Effector CD8-positive, alpha-beta T cell (primary cell): ENCODE measurements at places on chromosomes 5 and 9.

GRCh38 chr5:109863752-109864151 is 174.0 kb downstream of the MAN2A1 start:
- DNase-seq = no peak

- no peak for DNase-seq
Observed at GRCh38 chr9:31394015-31394473, 990.4 kb upstream of the ACO1 start.

DNA sequence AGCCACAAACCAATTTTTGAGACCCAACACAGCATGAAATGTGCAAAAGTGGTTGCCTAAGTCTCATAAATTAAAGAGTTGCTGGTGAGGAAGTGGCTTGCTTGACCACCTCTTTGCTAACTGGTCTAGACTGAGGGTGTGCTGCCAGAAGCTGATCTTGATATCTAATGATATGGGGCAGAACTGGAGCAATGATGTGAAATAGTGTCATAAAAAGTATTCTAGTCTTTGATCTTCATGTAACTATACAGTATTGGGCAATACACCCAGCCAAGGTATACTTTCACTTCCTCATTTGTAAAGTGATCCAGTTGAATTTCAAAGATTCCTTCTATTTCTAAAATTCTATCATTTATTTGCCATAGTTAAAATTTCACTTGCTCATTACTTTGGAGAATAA is 5.9 kb upstream of the YTHDC2 start:
- DNase-seq = no peak

- DNase-seq = no peak
Observed at GRCh38 chr5:116622375-116623050, 47.9 kb upstream of the SEMA6A start.

GRCh38 chr5:71948206-71948605 is 159.1 kb upstream of the MAP1B start:
- DNase-seq = no peak

DNA sequence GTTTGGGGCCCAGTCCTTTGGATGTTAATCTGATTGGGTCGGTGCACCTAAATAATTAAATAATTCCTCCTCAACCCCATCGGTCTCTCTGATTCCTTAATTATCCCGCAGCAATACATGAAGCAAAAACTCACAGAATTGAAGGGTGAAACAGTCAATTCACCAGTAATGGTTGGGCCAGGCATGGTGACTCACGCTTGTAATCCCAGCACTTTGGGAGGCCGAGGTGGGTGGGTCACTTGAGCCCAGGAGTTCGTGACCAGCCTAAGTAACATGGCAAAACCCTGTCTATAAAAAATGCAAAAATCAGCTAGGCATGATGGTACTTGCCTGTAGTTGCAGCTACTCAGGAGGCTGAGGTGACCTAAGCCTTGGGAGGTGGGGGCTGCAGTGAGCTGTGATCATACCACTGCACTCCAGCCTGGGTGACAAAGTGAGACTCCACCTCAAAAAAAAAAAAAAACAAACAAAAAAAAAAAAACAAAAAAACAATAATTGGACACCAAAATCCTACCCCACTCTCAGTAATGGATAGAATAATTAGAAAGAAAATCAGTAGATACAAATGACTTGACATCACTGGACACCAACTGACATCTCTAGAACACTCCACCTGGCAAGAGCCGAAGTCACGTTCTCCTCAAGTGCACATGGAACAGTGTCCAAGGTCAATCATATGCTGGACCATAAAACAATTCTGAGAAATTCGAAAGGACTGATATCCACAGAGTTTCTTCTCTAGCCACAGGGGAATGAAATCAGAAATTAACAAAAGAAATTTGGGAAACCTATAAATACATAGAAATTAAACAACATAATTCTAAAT is 5.3 kb downstream of the ABO start:
- no peak for DNase-seq

DNA sequence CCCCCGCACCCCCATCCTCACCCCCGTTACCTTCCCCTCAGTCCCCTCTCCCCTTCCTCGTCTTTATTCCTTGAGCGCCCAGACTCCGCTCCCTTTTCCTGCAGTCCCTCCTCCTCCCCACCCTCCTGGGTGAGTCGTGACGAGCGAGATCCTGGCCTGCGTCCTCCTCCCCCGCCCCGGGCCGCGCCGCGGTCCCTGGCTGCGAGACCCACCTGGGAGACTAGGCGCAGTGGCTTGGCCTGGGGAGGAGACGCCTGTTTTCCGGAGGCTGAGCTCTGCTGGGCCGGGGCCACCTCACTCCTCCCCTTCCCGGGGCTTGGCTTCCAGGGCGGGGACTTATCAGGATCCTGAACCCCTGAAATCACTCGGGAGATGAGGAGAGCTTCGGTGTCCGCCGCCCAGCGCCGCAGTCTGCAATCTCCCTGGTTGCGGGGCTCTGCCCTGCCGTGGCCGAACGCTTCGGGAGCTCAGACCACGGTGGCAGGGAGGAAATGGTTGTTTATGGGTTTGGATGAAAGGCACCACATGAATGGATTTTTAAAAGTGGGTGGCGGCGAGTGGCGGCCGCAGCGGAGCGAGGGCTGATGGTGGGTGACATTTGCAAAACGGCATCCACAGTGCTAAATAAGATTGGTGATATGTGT is 984 bp downstream of the STXBP1 start:
- DNase-seq = peak; percentile 21

DNA sequence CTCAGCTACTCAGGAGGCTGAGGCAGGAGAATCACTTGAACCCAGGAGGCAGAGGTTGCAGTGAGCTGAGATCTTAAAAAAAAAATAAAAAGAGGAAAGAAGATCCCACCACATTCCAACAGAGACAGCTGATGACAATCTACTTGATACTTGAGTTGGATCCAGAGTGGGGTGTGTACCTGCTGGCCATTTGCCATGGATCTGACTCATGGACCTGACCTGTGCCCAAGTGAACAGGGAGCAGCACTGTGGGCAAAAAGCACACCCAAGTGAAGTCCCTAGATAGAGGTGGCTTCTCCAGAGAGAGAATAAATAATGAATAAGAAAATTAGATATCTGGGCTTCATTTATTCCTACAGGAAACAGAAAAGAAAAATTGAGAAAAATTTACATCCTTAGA is 81.2 kb upstream of the MIER3 start:
- DNase-seq = no peak

DNA sequence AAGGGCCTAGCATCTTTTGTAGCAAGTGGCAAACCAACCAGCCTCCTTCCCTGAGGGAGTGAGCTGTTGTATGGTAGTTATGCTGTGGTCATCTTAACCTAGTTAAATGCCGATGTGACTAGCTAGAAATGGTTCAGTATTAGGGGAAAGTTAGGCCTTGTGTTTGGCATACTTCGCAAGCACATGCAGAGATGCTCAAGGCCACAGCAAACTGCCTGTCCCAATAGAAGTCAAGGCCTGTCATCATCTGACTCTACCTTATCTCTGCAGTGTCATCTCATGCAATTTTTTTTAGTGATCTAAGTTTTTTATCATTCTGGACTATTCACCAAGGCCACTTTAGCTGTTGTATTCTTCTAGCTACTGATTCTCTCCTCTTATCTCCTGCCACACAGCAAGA is 5.2 kb upstream of the EXOSC3 start:
- no peak for DNase-seq

- no peak for DNase-seq
Observed at GRCh38 chr9:112624711-112625707, 92.9 kb downstream of the INIP start.

- no peak for DNase-seq
Observed at GRCh38 chr9:113228130-113228665, 6.9 kb downstream of the SLC31A1 start.

- no peak for DNase-seq
Observed at GRCh38 chr5:127092690-127093089, 19.4 kb upstream of the C5orf63 start.

GRCh38 chr9:124126648-124127646 is 115.4 kb downstream of the LHX2 start:
- peak; percentile 47 for DNase-seq

DNA sequence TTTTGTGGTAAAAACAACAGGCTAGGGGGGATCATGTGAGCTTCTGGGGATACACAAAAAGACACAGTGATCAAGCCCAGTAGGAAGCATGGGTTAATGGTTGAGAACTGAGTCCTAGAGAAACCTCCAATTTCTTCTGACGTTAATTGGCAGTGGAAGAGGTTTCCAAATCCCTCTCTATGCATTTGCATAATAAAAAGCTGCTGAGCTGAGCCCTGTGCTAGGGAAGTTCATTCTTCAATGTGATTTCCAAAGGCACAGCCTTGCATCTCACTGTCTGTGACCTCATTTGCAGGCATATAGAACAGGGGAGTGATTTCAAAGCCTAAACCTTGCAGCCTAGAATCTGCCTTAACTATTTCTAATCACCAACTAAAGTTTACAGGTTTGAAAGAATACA is 812 bp downstream of the DNAH5 start:
- no peak for DNase-seq

DNA sequence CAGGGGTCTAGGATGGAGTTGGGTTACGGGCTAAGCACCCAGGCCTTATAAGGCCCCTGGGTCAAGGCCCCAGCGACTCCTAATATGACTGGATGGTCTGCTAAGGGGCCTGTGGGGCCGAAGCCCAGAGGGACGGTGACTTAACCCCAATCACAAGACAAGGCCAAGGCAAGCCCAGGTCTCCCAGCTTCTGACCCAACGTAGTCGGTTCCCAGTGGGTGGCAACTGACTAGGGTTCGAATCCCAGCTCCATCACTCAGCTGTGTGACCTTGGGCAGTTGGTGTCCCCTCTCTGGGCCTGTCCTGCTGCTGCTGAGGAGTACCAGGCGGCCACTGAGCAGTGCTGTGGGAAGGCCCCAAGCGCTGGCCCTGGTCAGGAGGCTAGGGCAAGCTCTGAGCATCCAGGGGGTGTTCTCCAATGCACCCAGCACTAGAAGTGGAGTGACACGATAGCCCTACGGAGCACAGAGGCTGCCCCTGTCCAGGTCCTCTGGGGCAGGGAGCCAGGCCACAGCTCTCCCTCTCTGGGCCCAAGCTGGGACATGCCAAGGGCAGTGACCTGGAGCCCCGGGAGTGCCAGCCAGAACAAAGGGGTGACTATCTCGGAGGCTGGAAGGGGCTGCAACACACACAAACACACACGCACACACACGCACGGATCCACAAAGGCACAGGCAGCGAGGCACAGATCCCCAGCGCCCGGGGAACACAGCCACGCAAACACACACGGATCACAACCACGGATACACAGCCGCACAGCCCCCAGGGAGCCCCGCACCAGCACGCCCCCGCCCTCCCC is 512 bp downstream of the AK1 start:
- no peak for DNase-seq

DNA sequence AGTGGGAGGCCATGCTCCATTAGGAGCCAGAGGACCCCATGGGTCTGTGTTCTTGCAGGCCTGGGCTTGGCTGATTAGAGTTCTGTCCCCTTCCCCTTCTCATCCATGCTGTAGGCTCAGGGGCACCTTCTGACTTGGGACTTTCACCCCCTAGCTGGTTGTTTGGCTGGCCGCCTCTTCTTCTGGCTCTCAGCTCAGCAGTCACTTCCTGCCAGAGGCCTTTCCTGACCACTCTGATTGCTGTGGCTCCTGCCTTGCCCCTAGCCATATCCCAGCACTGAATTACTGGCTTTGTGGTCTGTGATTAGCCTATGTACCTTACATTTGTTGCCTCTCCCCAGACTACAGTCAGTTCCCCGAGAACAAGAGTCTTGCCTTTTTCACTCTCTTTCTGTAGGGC is 14.6 kb downstream of the ENTREP1 start:
- DNase-seq = no peak

- DNase-seq = no peak
Observed at GRCh38 chr9:109887079-109887478, 107.1 kb downstream of the PALM2AKAP2 start.

- peak; percentile 23 for DNase-seq
Observed at GRCh38 chr5:75510836-75511434, 494 bp downstream of the CERT1 start.

- DNase-seq = no peak
Observed at GRCh38 chr9:136222166-136222905, 17.4 kb upstream of the LHX3 start.

DNA sequence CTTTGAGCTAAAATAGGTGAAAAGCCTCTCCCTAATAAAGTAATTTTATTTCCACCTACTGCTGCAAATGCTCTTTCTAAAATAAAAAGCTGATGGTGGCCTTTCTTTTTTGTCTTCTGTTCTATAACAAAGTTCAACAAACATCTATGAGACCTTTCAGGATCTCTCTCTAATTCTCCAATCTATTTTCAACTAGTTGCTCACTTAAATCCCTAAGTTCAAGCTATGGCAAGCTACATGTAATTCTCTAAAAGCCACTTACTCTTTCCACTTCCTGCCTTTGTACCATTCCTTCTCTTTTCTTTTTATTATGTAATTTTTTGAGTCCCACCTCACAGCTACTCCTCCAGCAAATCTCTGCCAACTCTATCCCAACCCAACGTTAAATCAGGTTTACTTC is 20.9 kb downstream of the CHD1 start:
- no peak for DNase-seq

GRCh38 chr9:113581865-113582697 is 118.6 kb downstream of the RGS3 start:
- peak; percentile 39 for DNase-seq

GRCh38 chr9:136793086-136793946 is 2.2 kb downstream of the TMEM141 start:
- no peak for DNase-seq

- DNase-seq = no peak
Observed at GRCh38 chr5:152883066-152883775, 478.1 kb upstream of the NMUR2 start.

- DNase-seq = no peak
Observed at GRCh38 chr5:78779771-78780616, 131.4 kb upstream of the LHFPL2 start.

GRCh38 chr5:141703133-141703561 is 21.1 kb upstream of the ARAP3 start:
- DNase-seq = no peak

- no peak for DNase-seq
Observed at GRCh38 chr9:89422151-89422975, 75.5 kb downstream of the SEMA4D start.

DNA sequence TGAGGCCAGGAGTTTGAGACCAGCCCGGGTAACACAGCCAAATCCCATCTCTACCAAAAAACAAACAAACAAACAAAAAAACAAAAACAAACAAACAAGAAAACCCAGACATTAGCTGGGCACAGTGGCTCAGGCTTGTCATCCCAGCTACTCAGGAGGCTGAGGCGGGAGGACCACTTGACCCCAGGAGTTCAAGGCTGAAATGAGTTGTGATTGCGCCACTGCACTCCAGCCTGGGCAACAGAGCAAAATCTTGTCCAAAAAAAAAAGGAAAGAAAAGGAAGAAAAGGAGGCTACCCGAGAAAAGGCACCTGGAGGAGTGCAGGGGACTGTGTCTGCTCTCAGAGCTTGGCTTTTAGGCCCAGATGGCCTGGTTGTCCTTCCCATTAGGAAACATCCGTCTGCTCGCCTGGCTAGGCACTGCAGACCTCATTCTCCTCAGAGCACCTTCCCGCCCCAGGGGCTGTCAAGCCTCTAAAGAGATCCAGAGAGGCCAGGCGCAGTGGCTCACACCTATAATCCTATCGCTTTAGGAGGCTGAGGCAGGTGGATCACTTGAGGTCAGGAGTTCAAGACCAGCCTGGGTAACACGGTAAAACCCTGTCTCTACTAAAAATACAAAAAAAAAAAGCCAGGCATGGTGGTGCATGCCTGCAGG is 185.3 kb upstream of the IER5L start:
- no peak for DNase-seq
